ENCODE measurements at places on chromosomes 11 and 22. TPM values are rescaled to one million over a fixed set of nuclear protein-coding genes. Genes with fewer than 3 reads are reported as not detected.

Gene ADAMTS15
- 20.4 TPM for total RNA-seq

Gene TREH
- total RNA-seq: not detected

Gene RAG1
- total RNA-seq: 1.2 TPM

Gene EFCAB6
- total RNA-seq: 3.0 TPM

Gene CHRM1
- not detected for total RNA-seq

Gene SAA4
- total RNA-seq: not detected

Gene SPTBN2
- 0.88 TPM for total RNA-seq

Gene C2CD3
- total RNA-seq: 11.3 TPM

Gene BID
- total RNA-seq: 80.4 TPM

Data from epithelial cell of alveolus of lung (primary cell).